ENCODE measurements at places on chromosomes 4 and X.

DNA sequence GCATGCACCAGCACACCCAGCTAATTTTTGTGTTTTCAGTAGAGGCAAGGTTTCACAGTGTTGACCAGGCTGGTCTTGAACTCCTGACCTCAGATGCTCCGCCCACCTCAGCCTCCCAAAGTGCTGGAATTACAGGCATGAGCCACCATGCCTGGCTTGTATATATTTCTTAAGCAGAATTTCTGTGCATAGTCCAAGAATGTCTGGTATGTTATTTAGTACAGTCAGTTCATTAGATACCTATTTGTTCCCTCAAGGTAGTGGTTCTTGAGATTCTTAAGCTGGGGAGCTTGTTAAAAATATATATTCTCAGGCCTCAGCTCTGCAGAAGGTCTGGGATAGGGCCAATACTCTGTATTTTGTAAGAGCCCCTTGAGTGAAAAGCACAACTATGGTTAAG is 4.6 kb upstream of the SERTM2 start:
- no peak for DNase-seq

DNA sequence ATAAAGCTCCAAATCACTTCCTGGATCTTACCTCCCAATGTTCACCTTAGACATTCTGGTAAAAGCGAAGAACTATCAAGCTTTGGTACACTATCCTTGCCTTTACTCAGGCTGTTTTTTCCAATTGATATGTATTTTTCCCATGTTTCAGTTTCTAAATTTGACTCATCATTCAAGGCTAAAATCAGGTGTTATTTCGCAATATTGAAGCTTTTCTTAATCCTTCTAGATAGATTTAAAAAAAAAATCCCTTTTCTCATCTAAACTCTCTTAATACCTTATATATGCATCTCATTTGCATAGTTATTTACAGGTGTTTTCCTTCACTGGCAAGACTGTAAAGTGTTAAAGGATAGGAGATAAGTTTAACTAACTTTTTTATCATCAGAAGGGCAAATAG is 608.1 kb upstream of the FAM241A start:
- DNase-seq: no peak

DNA sequence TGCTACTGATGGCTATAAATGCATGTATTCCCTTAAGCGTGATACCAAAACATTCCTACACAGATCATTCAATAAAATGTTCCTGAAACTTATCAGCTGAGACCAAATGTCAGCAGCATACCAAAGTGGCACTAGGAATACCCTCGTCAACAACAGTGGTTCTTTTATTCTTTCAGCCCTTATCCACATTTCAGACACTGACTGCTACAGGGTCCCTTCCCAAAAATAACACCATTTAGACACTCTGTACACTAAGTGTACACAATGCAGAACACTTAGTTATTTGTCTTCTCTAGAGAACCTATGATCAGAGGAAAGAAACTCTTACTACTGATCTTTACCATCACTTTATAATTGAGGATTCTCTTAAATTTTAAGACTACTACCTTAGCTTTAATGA is 94.1 kb downstream of the ATRX start:
- no peak for DNase-seq

DNA sequence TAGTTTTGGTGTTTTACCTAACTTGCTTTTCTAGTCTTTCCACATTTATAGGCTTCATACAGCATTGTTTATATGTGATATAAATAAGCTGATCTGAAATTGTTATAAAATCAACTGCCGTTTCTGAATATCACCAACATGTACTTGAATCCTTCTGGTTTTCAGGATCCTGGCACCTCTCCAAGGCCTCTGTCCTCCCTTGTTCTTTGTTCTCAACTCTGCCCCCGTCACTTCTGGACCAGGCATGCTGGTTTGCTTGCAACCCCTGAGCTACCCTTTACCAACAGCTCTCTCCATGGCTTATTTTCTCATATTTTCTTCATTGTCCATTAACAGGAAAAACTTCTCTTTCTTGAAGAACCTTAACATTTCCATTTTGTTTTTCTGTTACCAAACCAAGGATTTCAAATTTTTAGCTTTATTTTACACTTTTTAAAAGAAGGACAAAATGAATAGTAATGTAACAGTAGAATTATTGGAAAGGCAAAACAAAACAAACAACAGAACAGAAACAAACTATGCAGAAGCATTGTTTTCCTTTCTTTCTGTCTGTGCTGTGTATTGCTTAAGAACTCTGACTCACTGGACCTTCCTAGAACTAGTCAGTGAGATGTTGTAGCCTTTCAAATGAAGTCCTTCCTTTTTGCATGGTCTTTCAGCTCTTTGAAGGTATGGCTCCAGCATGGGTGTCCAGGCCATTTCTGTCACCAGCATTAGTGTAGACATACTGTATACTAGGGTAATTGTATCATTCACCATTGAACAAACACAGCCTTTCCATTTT is 44.8 kb downstream of the BANK1 start:
- DNase-seq: no peak

GRCh38 chrX:14094191-14094590 is 64.5 kb upstream of the GEMIN8 start:
- DNase-seq: no peak

DNA sequence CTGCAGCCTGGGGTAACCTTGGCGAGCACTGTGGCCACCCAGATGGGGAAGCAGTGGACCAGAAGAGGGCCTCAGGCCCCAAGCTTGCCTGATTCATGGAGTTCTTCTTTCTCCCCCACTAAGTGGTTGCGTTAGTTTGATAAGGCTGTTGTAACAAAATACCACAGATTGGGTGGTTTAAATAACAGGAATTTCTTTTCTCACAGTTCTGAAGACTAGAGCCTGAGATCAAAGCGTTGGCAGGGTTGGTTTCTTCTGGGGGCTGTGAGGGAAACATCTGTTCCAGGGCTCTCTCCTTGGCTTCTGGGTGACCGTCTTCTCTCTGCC is 105.7 kb upstream of the GATB start:
- no peak for DNase-seq

- no peak for DNase-seq
Measured at GRCh38 chr4:187608001-187608421, 387.6 kb upstream of the ZFP42 start.

DNA sequence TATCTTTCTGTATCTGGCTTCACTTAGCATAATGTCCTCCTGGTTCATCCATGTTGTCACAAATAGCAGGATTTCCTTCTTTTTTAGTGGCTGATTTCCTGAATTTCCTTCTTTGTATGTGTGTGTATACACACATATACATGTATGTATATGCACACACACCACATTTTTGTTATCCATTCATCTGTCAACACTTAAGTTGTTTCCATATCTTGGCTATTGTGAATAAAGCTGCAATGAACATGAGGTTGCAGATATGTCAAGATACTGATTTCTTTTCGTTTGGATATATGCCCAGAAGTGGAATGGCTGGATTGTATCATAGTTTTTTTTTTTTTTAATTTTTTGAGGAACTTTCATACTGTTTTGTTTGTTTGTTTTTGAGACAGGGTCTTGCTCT is 76.2 kb downstream of the WNK3 start:
- no peak for DNase-seq

DNA sequence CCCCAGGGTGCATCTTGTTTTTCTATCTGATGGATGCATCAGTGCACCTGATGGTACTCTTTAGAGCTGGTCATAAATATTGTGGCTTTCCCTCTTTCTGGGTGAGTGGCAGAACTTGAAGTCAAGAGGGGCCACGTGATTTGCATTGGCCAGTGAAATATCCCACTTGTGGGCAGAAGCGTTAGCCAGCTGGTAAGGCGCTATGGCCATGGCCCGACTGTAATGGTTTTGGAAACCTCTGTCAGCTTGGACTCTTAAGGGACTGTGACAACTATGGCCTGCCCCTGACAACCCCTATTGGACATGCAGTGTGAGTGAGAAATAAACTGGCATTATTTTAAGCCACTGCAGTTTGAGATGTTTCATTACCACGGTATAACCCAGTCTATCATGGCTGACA is 72.8 kb downstream of the SEL1L3 start:
- DNase-seq: no peak

DNA sequence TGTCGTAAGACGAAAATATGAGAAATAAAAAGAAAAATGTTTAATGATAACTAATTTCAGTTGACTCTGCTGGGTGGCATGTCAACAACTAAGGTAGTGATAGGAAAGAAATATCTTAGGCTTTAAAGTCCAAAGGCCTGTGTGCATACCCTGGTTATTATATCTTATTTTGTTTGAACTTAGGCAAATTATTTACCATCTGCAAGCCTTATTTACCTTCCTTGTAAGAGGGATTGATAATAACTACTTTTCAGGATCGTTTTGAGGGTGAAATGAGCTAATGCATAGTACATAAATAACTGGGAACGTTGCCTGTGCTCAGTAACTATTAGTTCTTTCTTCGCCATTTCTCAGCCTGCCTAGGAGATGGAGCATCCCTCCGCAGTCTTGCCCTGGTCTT is 41.6 kb upstream of the TAB3 start:
- no peak for DNase-seq

- no peak for DNase-seq
Measured at GRCh38 chr4:163495900-163496299, 1.4 kb downstream of the TMA16 start.

DNA sequence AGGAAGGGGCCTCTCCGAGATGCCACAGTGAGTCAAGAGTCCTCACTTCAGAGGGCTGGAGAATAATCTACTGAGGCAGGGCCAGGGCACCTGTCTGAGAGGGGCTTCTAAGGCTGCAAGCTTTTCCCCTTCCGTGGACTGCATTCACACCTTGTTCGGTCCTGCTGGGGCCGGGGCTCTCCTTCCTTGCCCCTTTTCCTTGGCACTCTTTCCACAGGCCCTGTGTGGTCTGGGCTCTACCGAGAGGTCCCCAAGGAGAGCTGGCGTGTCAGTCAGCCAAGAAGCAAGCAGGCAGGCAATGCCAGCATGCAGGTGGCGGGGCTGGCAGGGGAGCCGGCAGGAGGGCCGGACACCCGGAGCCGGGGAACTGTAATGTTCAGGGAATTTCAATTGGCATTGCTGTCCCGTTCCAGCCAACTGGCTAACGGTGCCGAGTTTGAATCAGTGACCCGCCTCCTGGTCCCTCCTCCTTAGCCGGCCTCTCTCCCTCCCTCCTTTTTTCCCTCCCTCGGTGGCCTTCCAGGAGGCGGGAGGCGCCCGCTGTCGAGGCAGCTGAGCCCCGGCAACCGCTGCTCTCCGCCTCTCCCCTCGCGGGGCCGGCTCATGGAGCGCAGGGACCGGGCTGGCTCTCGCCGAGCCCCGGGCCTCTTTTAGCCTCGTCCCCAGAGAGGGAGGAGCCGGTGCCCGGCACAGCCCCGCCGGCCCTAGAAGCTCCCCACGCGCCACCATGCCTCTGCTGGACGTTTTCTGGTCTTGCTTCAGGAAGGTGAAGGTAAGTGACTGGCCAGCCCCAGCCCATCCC is at the start of gene STARD8:
TSS of gene STARD8 (plus strand) at position 511 of the 802 bp plus-strand sequence. CDS start at position 728, 217 bp downstream.
- DNase-seq: no peak

DNA sequence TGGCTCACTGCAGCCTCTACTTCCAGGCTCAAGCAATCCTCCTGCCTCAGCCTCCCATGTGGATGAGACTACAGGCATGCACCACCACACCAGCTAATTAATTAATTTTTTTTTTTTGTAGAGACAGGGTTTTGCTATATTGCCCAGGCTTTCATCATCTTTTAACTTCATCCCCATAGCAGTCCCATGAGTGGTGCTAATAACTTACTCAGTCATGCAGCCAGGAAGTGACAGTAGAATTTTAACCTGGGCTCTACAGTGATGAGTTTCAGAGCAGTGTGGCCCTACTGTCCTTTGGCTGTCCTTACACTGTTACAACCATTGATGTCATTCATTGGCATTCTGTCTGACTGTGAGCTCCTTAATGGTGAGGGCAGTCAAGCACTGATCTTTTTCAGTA is 3.9 kb upstream of the OCIAD2 start:
- no peak for DNase-seq

DNA sequence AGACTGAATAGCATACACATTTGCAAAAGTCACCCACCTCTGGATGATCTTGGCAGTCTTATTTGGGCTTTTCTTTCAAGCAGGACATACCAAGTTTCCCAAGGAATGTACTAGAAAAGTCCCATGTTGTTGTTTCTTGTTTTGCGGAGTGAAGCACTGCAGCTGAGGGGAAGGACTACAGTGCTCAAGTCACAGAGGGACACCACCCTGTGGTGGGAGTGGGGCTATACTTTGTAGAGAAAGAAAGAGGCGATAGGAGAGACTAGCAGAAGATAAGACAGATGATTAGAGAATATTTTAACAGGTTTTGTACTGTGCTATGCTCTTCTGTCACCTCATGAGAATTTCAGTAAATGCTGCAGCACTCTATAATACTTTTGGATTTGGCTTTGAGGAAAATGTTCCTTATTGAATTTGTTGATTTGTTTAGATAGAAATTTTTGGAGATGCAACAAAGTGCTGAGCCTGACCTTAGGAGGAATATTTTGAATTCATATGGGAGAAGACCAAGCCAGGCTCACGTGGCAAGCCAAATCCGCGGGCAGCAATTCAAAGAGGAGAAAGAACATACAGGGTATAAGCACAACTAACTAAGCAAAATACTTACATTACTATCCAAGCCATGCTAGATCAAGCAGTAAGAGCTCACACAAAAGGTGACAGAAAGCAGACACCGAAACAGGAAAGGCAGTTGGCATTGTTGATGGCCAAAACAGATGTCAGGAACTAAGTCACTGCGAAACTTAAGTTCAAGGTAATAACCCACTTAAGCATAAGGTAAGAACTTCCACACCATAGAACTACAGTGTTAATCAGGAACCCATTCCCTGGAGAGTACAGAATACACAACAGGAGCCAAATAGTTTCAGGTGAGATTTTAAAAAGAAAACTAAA is 280.3 kb upstream of the INTU start:
- no peak for DNase-seq

GRCh38 chr4:186285147-186285546 is 19.2 kb downstream of the F11 start:
- no peak for DNase-seq

DNA sequence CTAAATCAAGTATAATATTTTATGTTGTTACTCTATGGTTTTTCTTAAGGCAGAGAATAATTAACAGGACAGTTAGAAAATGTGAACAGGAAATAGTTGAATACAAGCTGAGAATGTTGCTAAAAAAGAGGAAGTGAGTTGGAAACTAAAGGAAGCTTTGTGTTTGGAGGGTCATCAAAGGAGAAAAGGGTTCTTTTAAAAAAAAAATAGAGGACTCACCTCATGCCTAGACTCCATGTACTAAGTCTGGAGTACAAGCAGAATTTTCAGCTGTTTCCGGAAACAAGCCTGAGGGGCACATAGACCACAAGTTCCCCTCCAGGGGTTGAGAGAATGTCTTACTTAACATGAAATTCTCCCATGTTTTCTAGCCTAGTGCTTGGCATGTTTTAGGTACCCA is 20.1 kb upstream of the MAP7D3 start:
- no peak for DNase-seq

All from activated CD8-positive, alpha-beta memory T cell treated with anti-CD3 and anti-CD28 coated beads for 1 hour (primary cell).